Activated gamma-delta T cell treated with Interleukin-2 at 50 U/mL for 16 hours (primary cell): ENCODE measurements at places on chromosomes 3 and 15.

DNA sequence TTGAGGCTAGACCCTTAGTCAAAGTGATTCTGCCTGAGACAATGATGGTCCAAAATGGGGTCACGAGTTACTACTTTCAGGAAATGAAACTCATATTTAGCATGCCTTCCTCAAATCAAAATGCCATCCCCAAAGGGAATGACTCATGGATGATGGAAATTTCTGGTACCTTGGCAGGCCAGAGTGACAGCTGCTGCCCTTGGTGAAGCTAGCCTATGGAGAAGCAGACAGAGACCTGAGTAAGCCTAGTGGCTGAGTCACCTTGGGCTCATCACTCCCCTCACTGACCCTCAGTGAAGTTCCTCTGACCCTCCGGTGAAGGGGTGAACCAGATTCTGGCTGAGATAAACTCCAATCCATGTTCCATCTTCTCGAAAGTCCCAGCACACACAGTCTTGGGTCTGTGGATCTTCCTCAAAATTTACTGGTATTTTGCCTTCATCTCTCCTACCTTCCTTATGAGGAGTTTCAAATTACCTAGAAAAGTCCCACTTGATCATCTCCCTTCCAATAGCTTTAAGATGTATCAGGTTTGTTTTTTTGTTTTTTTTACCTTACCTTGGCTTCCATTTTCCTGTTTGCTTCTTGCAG is 54.5 kb upstream of the ABHD17C start:
- DNase-seq = no peak

DNA sequence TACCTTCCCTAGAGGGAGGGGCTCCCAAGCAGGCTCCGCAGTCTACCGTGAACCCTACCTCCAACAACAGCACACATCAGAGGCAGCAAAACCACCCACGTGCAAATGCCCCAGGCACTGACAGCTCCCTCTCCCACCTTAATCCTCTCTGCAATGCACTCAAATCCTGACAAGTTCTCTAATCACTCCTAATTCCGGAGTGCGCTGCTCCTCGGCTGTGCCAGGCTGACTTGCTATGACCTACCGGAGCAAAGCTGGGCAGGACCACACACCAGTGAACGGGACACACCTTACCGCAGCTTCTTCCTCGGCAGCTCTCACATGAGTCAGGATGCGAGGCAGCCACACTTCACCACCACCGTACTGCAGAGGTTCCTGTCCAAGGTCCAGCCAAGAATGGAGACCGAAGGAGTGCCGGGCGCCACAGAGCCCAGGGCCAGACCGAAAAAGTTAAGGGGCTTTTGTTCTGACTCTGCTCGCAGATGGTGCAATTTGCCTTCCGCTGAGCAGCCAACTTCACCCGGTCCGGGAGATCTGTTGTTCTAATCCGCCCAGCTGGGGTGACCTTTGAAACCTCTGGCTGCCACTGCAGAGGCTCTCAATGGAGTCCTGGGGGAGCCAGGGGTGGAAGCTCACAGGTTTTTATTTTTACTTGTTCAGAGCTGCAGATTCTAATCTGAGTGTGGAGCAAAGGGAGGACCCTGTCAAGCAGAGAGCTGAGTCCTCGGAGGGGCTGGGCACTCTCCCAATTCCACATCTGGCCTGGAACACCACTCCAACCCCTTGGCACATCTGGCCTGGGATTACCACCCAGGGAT is 84.4 kb downstream of the MYLK start:
- no peak for DNase-seq

GRCh38 chr3:50612234-50612882 is 784 bp upstream of the CISH start:
- DNase-seq = no peak

DNA sequence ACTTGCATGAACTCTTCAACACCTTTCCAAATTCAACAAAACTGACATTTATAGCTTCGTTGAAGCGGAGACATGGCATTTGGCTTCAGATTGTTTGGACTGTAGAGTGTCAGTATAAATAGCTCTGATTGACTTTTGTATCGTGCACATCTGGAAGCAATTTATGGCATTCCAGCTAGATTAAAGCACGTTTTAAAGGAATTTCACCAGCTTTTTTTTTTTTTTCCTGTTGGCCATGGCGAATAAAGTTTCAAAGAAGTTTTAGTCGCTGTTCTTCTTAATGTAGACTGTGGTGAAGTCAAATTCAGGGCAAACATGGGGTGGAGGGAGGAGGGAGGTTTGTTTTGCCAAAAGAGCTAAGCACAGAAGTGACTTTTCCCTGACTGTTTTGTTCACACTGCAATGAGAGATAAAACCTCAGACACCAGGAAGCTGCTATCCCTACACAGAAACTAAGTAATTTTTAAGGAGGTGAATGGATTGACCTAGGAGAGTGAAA is 391.0 kb upstream of the RARB start:
- DNase-seq = no peak

DNA sequence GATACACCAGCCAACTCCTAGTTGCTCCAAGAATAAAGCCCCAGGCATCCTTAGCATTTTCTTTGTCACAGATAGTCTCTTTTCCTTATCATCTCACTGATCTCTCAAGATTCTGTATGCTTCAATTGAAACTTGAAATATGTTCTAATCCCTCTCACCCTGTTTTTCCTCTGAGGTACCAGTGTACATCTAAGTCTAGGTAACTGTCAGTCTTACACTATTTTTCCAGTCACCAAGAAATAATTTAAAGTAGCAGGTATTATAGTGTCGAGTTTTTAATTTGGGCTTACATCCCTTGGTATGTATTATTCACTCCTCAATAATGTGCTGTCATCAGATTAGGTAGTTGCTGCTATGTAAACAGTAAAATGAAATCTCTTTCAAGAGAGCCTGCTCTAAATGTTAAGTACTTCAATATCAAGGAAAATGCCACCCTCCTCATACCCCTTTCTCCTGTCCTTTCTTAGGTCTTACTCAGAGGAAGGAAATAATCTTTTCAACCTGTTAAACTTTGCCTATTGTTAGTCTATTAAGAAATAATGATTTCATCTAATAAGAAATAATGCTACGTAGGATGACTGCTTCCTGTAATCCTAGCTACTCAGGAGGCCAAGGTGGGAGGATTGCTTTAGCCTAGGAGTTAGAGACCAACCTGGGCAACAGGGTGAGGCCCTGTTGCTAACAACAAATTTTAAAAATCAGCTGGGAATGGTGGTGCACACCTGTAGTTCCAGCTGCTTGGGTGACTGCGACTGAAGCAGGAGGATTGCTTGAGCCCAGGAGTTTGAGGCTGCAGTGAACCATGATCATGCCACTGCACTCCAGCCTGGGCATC is 39.8 kb downstream of the TSC22D2 start:
- no peak for DNase-seq

DNA sequence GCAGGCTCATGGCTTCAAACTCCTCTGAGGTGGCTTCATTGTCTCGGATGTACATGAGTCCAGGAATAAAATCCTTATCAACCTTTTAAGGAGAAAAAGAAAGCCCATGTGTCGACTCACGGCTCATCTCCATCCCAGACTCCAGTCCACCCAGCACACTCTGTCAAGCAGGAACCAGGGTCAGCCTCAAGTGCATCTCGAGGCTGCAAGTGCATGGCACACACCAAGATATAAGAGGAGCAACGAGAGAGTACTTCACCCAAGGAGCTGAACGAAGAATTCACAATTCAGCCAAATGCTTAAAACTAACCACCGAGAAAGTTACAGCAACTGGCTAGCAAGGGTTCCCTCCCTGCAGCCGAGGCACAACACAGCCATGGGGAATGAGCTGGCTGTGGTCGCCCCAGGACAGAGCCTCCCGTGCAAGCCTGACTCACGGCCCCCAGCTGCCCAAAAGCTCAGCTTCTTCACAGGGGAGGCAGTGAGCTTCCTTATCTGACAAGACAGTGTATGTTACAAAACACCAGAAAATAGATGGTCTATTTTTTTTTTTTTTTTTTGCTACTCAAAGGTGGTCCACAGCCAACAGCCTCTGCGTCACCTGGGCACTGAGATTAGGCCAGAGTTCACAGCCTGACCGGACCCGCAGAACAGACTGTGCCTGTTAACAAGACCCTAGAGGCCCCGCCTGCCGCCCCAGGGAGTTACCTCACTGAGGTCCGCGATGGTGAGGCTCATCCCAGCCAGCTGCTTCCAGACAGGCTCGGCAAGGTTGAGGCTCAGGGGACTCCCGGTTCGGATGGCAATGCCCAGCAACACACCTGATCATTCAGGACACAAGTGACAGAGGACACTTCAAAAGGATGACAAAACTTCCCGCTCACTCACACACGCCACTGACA is 15.9 kb upstream of the OCA2 start:
- DNase-seq = no peak

GRCh38 chr15:68317281-68318007 is 39.9 kb downstream of the FEM1B start:
- no peak for DNase-seq

- no peak for DNase-seq
These were observed 13.1 kb upstream of the ETV5 start for GRCh38 chr3:186121968-186122367.

DNA sequence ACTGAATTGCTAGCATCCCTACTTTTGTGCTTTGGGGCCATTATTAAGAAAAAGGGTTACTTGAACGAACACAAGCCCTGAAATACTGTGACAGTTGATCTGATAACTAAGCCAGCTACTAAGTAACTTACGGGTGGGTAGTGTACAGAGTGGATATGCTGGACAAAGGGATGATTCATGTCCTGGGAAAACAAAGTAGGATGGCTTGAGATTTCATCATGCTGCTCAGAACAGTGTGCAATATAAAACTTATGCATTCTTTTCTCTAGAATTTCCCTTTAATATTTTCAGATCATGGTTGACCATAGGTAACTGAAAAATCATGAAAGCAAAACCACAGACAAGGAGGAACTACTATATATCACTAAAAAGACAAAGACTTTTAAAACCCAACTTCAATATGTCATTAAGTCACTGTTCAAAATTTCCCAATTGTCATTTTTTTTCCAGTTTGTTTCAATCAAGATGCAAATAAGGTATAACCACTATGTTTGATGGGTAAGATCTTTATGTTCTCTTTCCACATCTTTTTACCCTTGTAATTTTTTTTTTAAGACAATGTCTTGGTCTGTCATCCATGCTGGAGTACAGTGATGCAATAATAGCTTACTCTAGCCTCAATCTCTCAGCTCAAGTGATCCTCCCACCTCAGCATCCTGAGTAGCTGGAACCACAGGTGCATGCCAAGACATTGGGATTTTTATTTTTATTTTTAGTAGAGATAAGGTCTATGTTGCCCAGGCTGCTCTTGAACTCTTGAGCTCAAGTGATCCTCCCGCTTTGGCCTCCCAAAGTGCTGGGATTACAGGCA is 67.7 kb downstream of the IFT80 start:
- no peak for DNase-seq

GRCh38 chr3:102614585-102614984 is 179.8 kb downstream of the ZPLD1 start:
- no peak for DNase-seq

GRCh38 chr15:93190238-93190637 is 101.2 kb upstream of the RGMA start:
- no peak for DNase-seq

DNA sequence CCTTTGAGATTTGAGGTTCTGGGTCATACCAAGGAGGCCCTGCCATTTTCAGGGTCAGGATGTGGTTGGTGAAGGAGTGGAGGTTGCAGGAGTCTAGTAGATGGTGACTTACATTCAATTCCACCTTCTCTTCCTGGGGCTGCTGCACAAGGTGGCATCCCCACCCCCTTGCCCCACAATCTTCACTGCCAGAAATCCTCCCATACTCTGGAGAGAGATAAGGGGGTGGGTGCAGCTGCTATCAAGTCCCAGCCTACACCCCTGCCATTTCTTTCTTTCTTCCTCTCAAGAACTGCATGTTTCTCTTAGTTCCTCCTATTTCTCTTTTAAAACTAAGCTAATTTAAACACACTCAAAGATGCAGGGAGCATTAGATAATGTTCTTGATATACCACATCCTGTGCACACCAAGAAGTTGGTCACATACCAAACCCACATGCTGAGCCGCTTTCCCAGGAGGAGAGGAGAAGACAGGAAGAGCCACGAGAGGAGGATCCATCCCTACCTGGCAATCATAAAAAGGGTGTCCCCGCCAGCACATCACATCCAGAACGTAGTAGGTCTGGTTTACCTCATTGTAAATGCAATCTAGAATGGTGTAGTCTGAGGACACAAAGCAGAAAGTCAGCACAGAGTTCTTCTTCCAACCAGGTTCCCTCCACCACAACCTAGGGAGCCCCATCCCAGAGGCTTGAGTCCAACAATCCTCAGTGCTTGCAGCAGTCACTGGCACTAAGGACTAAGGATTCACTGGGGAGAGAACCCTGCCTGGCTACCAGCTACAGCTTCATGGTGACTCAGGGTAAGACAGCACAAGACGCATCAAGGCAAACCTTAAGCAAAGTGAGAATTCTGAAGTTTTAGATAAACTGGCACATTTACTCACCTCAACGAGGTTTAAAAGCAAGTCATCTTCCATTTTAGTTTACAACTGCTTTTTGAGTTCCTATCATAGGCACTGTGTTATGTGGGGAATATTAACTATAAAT is 18.5 kb downstream of the SNUPN start:
- peak; percentile 9 for DNase-seq

DNA sequence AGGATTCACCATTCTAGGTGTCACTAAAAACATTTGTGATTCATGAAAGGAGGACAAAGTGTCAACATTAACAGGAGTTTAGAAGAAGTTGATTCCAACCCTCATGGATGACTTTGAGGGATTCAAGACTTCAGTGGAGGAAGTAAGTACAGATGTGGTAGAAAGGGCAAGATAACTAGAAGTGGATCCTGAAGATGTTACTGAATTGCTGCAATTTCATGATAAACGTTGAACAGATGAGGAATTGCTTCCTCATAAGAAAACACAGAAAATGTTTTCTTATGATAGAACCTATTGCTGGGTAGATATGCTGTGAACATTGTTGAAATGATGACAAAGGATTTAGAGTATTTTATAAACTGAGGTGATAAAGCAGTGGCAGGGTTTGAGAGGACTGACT is 23.5 kb upstream of the ATP2C1 start:
- DNase-seq = no peak

- DNase-seq = no peak
These were observed 735.0 kb downstream of the ROBO1 start for GRCh38 chr3:79032686-79033318.

DNA sequence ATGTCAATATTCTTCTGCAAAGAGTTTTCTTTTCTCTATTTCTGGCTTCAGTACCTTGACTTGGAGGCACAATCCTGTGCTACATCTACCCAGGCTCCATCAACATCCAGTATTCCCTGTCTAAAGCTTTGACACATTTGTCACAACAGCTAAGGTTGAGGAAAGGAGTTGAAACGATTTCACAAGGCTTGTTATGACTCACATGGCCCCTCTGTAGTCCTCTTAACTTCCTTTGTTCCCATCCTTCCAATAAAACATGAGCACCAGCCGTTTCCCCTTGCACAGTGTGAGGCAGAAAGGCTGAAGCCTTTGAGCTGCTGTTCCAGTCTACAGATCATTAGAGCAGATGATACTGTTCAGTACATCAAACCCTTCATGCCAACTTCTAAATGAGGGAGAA is 163.0 kb upstream of the TMCO5A start:
- DNase-seq = no peak

DNA sequence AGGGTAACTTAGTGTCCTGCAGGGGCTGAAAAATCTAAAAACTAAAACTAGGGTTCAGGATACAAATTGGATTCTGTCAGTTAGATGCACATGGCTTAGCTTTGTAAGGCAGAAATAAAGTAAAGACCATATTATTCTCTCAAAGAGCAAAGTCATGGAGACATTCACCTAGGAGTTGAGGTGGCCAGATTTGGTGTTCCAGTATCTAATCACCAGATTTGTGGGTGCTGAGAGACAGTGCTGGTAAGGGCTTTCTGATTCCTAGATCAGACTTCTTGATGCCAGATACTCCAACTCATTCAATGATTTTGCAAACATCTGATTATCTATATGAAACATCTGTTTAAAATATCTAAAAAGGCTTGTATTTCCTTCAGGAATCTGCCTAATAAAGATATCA is 28.3 kb upstream of the TBC1D5 start:
- no peak for DNase-seq
